ENCODE measurements at places on chromosomes 6 and 20.

DNA sequence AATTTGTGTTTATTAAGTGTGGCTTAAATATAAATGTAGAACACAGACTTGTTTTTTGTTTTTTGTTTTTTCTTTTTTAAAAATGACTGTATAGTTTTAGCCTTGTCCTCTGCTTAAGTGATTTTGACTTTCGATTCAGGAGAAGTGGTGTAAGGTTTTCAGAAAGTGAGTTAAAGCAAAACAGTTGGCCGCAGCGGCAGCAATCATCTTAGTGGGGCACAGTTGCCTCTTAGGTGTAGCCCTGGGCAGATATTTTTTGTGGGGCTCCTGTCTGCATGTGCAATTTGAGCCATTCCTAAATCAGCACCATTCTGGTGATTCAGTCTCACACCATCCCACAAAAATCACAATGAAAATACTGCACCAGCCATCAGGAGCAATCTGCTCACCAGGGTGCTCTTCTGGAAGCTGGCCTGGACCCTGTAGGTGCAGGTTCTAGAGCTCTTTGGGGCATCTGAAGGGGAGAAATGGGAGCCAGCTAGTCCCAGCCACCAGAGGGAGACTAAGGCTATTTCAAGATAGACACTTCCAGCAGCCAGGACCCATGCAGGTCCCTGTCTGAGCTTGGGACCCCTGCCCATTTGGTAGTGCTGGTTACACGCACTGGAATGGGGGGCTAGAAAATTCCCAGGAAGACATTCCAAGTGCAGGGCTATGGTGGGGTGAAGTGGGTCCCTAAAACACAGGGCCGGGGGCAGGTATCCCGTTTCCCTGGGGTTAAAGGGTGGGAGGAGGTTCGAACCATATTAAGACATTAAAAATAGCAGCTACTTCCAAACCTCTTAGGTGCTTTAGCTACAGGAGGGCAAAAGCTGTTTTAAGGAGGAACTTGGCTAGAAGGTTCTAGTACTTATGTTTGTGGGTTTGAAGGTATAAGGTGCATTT lies 156.6 kb downstream of the NFATC2 start:
- DNase-seq, result no peak

- no peak for DNase-seq
These were observed 148.3 kb downstream of the TFAP2B start for GRCh38 chr6:50966986-50967385.

- no peak for DNase-seq
These were observed 14.9 kb downstream of the IL17A start for GRCh38 chr6:52201046-52201445.

- no peak for DNase-seq
These were observed 137.0 kb downstream of the SLC23A2 start for GRCh38 chr20:4864311-4864752.

DNA sequence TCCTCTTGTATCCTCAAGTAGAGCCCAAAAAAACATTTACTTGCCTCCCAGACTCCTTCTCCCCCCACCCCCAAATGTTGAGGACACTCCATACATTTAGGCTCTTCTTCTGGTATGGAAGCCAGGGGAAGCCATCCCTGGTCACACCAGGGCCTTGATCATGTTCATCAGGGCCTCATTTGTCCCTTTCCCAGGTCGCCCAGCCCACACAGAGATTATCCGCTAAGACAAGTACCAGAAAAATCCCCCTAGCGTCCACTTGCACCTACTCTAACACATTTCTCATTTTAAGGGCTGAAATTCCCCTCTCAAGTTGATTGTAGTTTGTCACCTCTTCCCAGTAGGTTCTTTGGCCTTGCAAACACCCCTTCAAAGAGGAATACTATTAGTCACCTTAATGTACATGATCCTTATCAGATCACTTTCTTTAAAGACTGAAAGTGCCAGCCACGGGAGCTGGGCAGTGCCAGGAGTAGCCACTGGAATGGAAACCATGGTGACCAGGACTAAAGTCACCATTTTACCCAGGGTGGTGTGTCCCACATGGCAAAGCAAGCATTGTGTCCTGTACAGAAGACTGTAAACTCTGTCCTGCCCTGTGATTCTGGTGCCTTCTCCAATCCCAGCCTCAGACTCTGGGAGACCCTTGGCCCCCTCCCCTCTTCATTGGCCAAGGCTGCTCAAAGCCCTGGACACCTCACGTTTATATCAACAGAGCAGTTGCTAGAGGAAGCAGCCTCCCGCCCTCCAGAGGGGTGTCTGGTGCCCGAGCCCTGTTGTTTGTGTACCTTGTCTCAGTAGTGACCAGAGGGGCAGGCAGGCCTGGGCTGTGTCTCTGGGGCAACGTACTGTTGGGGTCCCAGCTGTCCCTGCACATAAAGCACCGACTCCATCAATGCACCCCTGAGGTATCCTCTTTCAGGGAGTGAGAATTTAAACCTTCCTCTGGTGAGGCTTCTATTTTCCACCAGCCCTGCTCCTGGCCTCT lies 5.0 kb upstream of the APOBEC2 start:
- no peak for DNase-seq

All from skeletal muscle cell (primary cell).